ENCODE measurements at places on chromosomes 4 and X.

DNA sequence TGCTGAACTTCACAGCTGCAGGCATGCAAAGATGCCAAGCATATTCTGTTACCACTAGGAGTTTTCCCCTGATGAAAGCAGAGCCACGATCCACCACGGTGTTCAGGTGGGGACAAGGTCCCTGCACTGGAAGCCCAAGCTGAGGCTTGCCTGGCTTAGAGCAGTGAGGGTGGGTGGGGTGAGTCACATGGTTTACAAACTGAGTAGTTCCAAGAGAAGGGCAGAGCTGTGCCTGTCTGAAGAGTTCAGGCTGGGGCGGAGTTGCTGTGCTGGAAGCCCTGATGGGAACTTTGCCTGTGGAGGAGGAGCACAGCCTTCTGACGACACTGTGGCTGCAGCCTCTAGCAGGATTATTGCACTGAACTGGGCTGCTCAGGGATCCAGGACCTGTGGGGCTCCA is 45.5 kb downstream of the FAM9B start:
- peak; percentile 57 for DNase-seq

DNA sequence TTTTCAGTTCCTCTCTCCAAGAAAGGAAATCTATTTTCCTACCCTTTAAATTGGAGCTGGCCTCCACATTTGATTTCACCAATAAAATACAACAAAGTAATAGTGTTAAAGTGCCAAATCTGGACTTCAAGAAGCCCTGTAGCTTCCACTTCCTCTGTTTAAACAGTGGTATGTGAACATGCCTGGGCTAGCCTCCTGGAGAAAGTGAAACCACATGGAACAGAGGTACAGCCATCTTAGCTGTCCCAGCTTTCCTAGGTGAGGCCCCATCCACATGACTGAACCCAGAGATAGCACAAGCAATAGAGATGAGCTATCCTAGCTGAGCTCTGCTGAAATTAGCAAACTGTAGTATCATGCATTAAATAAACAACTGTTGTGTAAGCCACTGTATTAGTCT is 131.8 kb upstream of the VCX start:
- DNase-seq = no peak

DNA sequence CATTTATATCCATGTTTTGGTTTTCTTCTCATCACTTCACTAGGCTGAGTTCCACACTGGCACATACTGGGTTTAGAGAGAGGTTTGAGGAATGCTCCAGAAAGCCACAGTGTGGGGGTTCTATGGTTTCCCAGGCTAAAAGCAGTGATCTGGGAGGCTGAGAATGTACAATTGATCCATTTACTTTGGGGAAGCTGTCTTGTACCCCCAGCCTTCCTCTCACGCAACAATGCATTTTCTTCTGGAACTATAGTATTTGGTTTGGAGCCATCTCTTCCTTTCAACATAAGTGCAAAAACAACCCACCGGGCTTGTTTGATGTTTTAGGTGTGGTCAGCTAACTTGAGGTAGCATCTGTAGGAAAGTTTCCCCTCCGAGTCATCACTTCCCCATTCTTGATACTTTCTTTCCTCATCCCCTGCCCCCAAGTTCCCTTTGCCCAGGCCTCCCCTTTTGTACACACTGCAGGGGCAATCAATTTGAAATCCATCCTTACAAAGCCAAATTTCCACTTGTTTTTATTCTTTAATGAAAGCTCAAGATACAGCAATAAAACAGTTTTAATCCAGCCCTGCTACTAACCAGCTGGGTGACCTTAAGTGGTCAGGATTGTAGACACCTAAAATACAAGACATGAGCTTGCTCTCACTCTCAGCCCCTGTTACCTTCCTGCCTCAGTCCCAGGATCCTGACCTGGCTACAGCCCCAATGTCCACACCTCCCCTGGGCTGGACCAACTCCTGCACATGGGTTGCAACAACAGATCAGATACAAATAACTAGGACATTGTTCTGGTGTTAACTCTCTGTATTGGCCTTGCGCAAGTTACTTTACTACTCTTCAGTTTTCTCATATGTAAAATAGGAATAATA is 109.2 kb downstream of the FHDC1 start:
- DNase-seq = no peak

DNA sequence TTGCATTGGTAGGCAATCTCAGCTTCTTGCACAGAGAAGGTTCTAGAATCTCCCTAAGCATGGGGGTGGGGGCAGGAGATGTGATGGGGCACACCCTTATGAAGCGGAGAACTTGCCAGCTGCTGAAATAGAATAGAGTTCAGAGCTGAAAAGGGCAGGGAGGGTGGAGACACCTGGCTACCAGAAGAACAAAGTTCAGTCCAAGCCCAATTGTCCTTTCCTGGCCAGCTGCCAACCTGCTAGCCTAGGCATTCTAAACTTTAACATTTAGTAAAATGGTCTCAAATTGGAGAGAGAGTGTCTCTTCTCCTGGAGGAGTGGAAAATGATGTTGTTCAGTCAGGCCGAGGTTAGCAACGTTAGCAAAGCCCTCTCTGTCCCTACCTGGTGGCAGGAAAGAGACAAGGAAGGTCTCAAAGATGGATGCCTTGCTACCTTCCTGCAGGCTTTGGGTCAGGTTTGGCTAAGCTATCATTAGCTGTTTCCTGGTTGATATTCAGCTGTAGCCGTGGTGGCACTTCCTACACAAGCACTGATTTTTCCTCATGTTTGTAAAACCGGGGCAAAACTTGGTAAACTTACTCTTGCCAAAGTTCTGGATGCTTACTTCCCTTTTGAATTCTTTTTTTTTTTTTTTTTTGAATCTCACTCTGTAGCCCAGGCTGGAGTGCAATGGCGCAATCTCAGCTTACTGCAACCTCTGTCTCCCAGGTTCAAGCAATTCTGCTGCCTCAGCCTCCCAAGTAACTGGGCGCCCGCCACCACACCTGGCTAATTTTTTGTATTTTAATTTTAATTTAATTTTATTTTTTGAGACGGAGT is 34.7 kb upstream of the NYX start:
- no peak for DNase-seq

- no peak for DNase-seq
Observed at GRCh38 chr4:45475548-45475947, 648.3 kb downstream of the GABRG1 start.

- peak; percentile 82 for DNase-seq
Observed at GRCh38 chrX:16892504-16893362, 22.6 kb upstream of the RBBP7 start.

GRCh38 chr4:154416190-154416547 is 75.4 kb downstream of the DCHS2 start:
- DNase-seq = no peak

GRCh38 chr4:145722561-145722960 is 42.6 kb downstream of the C4orf51 start:
- DNase-seq = no peak

- DNase-seq = no peak
Observed at GRCh38 chrX:79065696-79066095, 78.8 kb upstream of the GPR174 start.

GRCh38 chr4:76283900-76284299 is 22.6 kb upstream of the STBD1 start:
- no peak for DNase-seq

- peak; percentile 31 for DNase-seq
Observed at GRCh38 chrX:55767100-55767499, 49.6 kb downstream of the RRAGB start.

GRCh38 chr4:173008436-173008835 is 160.2 kb upstream of the GALNT7 start:
- DNase-seq = no peak

GRCh38 chr4:84324303-84325245 is 174.5 kb downstream of the NKX6-1 start:
- DNase-seq = no peak

- no peak for DNase-seq
Observed at GRCh38 chrX:19183761-19184477, 61.7 kb upstream of the ADGRG2 start.

DNA sequence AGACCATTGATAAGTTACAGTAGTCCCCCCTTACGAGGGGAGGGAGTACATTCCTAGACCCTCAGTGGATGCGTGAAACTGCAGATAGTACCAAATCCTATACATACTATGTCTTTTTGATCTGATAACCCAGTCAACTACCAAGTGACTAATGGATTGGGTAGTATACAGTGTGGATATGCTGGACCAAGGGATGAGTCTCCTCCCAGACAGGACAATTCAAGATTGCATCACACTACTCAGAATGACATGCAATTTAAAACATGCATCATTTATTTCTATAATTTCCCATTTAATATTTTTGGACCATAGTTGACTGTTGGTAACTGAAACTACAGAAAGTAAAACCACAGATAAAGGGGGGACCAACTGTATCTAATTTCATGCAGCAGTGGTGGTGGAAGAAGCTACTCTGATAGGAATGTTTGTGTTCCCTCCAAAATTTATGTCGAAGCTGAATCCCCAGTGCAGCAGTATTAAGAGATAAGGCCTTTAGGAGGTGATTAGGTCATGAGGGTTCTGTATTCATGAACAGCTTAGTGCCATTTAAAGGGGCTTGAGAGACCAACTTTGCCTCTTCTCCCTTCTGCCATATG is 11.9 kb downstream of the HADH start:
- peak; percentile 7 for DNase-seq

DNA sequence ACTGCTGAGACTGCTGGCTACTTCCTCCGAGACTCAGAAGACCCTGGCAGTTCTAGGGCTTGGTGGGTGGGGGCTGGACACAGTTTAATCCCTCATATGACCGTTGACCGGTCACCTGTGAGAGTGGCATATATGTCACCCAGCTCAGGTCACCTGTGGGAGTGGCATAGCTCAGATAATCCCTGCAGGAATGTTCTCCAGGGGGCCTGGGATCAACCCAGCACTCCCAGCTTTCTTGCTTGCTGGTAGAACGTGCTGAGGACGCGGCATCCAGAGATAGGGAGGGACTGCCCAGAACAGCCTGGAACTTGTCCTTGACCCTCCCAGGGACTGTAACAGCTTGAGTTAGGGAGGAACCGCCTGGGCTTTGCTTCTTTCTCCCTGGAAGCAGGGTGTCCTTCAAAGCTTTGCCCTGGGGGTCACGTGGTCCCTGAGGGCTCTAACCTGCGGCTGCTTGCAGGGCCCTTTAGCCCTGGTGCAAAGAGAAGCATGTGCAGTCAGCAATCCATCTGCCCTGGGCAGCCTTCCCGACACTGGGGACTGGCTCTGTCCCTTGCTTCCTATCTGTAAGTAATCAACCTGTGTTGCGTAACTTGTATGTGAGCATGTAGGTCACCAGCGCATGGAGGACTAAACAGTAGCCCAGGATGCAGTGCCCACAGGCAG is 55.3 kb downstream of the ZFYVE28 start:
- DNase-seq = no peak

DNA sequence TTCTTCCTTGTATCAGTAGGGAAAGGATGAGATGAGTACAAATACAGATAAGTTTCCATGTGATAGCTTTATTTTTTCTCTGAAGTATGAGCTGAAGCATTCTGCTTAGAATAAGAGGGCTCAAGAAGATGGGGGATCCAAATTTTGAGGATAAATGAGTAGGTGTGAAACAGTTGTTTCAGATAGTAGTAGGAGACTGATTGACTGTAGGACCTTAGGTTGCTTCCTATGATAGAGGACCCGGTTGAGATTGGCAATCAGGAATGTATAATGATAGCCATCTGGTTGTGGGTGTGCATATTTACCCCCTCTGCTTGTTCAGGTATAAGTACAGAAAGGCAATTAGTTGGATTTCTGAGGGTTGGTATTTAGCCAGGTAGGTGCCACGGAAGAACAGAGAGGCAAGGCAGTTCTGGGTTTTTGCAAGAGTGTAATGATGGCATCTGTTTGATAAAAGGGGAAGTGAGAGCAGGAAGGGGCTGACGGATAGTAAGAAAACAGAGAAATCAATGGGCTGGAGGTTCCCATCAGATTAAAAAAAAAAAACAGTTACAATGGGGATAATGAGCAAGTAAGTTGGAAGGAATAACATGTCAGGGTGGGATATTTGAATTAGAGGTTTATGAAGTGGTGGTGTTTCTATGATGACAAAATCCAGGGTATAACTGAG is 13.7 kb downstream of the OCRL start:
- DNase-seq = no peak

GRCh38 chrX:54066841-54067240 is 22.6 kb upstream of the PHF8 start:
- peak; percentile 65 for DNase-seq

DNA sequence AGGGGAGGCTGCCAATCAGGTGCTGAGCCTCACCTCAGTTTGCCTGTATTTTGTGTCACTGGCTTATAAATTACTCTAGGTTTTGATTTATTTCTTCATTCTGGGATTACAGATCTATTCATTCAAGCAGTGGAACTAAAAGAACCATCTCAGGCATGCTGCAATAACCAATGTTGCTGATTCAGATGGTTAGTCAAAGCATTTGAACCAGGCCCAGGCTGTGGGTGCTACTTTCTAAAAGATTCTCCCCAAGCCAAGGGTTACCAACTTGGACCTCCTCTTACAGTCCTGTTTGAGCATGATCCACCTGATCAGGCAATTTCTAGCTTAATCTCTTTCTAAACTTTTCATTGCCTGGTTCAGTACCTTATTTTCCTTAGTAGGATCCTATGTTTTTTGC is 67.2 kb downstream of the TMEM131L start:
- DNase-seq = no peak

DNA sequence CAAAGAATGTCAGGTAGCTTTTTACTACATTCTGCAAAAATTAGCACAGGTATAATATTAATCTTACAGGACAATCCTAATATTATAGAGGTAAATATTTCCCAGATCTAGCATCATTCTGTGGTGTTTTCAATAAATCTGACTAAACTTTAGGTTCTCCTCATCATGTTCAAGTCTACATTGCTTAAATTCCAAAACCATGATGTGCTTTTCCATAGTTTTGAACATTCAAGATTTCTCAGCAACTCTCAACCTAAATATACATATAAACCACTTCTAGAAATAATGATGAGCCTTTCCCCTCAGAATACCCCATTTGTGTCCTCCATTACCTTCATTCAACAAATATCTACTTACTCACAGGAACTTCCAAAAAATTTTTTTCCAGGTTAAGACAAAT is 23.1 kb downstream of the EIF4E start:
- DNase-seq = peak; percentile 65

GRCh38 chr4:75800972-75801371 is 76.6 kb downstream of the USO1 start:
- DNase-seq = peak; percentile 56

DNA sequence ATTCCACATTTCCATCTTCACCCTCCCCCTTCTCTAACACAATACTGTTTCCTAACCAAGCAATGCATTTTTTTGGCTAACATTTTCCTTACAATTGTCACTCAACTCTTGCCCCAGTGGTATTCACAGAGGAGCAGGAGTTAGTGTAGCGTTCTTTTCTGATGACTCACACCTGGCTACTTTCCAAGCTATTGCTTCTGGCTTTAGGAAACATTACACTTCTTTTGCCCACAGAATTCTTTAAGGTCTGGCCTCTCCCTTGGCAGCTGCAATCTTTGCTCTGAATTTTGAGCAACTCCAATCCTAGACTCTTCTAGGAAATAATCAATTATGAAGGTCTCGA is 27.5 kb upstream of the PDGFC start:
- peak; percentile 97 for DNase-seq
